ENCODE measurements at places on chromosomes 5 and 9. TPM values are rescaled to one million over a fixed set of nuclear protein-coding genes. Genes with fewer than 3 reads are reported as not detected.

Gene FBP1
- not detected for total RNA-seq

Gene PTPN3
- 0.61 TPM for total RNA-seq

Gene IL13
- 0.24 TPM for total RNA-seq

Gene FAT2
- total RNA-seq = 21.9 TPM

Gene ARL15
- 19.5 TPM for total RNA-seq

Data from hair follicle dermal papilla cell (primary cell).